H7 (cell line): ENCODE measurements at places on chromosomes 5 and 9. TPM values are rescaled to one million over a fixed set of nuclear protein-coding genes. Genes with fewer than 3 reads are reported as not detected.

The SHISAL2B gene
- total RNA-seq: 15.4 and 22.5 TPM in 2 replicates

GRCh38 chr5:87020099-87020934, 247.4 kb upstream of the RASA1 start:
- DNase-seq: no peak

GRCh38 chr5:10333154-10334006, 20.1 kb upstream of the MARCHF6 start:
- DNase-seq: peak; percentile 87

The SLCO4C1 gene
- 1.7 and 2.8 TPM in 2 replicates for total RNA-seq

The PTGDS gene
- 1.3 and 2.0 TPM in 2 replicates for total RNA-seq

GRCh38 chr9:93680443-93681268, 104.3 kb downstream of the PHF2 start:
- peak; percentile 49 for DNase-seq

The ZDHHC11B gene
- 0.07 and 0.33 TPM in 2 replicates for total RNA-seq

DNA sequence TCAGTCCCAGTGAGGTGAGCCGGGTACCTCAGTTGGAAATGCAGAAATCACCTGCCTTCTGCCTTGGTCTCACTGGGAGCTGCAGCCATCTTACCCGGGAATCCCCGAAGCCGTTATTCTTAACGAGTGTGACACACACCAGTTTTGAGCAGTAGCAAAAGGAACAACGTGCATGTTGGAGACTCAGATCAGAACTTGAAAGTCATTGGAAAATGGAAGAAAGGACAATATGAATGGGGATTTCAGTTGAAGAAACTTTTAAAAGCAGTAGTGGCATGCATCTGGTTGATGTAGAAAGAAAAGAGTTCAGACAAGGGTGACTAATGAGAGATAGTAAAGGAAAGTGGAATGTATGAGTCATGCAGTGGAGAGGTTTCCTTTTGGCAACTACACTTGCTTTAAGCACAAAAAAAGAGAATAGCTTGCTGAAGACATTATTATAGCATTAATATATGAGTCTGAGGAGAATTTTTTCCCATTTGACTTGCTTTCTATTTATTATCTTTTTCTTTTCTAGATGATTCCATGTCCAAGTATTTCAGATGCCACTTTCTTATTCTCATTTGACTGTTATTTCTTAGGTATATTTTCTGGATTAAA, 44.4 kb upstream of the ANKDD1B start:
- no peak for DNase-seq

DNA sequence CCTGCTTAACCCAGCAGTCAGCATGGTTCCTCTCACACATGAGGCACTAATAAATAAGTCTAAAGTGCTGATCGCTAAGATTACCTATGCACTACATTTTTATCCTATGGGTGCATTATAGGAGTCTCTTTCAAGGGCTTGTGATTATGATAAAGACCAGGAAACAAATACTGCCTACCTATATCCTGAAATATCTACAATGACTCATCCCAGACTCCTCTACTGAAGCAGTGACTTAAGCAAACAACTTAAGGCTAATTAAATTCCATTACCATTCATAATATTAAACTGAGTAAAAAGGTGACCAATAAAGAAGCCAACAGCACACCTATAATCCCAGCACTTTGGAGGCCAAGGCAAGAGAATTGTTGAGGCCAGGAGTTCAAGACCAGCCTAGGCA, 338.4 kb downstream of the DNAH5 start:
- DNase-seq: no peak

The KIF4B gene
- 0.03 and 0.33 TPM in 2 replicates for total RNA-seq

DNA sequence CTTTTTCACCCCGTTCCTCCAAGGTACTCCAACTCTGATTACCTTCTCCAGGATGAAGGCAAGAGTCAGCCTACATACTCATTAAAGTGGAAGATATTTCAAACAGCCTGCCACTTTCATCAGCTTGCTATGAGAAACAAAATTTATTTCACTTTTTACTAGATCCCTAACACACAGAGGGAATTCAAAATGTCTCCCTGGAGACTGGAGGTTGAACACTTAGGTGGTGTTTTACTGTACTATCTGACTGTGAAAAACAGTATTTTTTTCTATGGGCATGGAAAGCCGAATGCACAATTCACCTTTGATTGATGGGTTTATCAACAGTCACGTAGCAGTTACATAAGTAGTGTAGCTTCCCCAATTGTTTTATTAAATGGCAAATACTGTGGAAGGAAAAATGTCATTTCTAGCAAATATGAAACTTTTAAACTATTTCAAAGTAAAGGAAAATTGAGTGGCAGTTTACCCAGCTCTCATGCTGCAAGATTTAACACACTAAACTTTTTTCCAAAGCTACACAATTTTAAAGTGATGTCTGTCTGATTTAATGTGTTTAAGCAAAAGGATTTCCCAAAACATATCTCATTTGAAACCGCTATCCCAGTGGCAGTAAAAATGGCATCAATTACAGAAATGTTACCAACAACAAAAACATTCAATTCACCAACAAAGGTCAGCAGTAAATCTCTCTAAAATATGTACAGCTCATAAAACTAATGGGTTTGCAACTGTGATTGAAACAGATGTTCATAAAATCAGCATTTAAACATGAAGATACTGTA, 125.0 kb upstream of the TLE4 start:
- no peak for DNase-seq

The COL15A1 gene
- total RNA-seq: not detected in 2 replicates

DNA sequence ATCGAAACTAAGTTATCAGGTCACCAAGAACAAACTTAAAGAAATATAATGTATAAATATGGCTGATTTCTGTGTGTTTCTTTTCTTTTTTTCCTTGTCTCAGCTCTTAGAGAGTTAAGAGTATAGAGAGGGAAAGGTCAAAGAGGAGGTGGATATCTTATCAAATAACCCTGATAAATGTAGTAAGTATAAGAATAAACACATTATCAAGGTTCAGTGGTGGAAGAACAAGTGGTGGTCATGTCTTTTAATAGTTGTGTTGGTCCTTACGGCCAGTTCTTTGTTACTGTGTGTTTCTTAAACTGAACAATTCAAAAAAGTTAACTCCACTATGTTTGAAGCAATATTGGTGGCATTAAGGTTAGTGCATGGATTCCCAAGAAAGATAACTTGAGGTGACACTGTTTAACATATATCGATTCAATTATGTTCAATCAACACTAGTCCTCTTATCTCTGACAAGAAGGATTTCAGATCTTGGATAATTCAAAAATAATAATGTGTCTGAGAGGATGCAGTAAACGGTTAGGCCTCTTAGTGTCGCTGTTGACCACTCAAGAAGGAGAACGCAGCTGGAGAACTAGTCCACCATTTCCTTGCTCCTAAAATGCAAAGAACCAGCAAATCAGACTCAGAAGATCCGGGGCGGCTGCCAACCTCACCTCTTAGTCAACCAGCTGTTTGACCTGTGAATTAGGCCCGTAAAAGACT, at the start of gene PCDHGA3:
Gene PCDHGA3 (plus strand): TSS at position 588 of the 711 bp plus-strand sequence. CDS start 205 bp downstream, outside the sequence.
- DNase-seq: peak; percentile 56

The SEMA6A gene
- 207 and 294 TPM in 2 replicates for total RNA-seq
